ENCODE measurements at places on chromosomes 2 and 18. TPM values are rescaled to one million over a fixed set of nuclear protein-coding genes. Genes with fewer than 3 reads are reported as not detected.

Gene ELOA2
- total RNA-seq, result not detected

Gene TUBB8B
- total RNA-seq, result not detected

Gene CCDC68
- 1.3 TPM for total RNA-seq

Gene GATA6
- 8.1 TPM for total RNA-seq

Gene CYP27A1
- 18.2 TPM for total RNA-seq

Gene ATAD2B
- 10.1 TPM for total RNA-seq

Gene VWA3B
- total RNA-seq, result not detected

Gene SERPINB12
- total RNA-seq, result not detected

Gene ARHGAP15
- total RNA-seq, result not detected

All from epithelial cell of umbilical artery (primary cell).